ENCODE measurements at places on chromosomes 12 and 14. TPM values are rescaled to one million over a fixed set of nuclear protein-coding genes. Genes with fewer than 3 reads are reported as not detected.
A peak's percentile ranks its signal among the peaks of the same experiment; 100 is the strongest.

DNA sequence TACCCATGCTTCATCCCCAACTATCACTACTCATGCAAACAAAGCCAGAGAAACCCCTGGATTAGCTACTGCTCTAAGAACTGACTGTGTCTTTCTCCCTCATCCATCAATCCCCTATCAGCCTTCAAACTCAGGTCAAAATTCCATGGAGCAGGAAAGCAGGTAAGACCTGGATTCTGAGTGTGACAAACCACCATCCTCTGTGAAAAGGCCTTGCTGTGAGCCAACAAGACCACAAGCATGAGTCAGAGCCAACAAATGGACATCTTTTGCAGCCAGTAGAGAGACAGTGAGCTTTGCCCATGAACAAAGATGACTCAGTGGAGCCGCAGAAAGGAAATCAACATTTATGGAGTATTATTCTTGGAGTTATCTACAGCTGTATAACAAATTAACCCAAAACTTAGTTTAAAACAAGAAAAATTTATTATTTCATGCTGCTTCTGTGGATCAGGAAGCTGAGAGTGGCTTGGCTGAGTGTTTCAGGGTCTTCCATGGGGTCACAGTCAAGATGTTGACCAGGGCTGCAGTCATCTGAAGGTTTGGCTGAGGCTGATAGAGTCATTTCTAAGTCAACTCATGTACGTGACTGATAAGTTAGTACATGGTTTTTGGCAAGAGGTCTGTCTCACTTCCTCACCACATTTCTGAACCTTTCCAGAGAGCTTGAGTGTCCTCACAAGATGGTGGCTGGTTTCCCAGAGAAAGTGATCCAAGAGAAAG is 61.1 kb downstream of the PITPNM2 start:
- no peaks in the 10 kb centered on the region for H3K27me3 ChIP-seq
- no peaks in the 10 kb centered on the region for H3K36me3 ChIP-seq
- peaks cover 12% of the 10 kb centered on the region for H3K4me1 ChIP-seq
- no peak overlapping the region for H3K27ac ChIP-seq

DNA sequence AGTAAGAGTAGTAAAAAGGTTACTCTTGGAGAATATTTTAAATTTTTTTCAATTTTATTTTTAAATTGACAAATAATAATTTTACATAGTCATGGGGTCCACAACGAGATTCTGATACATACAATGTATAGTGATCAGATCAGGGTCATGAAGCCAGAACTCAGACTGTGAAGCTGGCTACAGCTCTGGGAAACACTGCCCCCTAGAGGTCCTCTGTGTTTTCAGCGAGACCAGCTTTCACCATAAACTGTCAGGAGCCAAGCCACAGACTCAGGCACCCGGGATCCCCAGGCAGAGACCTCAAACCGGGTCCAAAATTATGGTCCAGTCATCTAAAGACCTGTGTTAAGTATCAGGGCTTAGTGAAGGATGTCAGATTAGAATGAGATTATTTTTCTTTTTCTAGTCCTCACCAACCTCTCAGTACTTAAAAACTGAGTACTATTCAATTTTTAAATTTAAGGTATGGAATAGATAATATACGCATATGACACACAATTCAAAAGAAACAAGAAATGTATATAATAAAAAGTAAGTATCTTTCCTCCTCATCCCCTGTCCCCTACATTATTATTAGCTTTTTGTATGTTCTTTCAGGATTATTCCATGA is 397.1 kb downstream of the MDGA2 start:
- no peaks in the 10 kb centered on the region for H3K27me3 ChIP-seq
- H3K4me3 ChIP-seq: no peak overlapping the region
- no peaks in the 10 kb centered on the region for H3K4me1 ChIP-seq
- no peaks in the 10 kb centered on the region for H3K36me3 ChIP-seq
- no peak overlapping the region for H3K27ac ChIP-seq

DNA sequence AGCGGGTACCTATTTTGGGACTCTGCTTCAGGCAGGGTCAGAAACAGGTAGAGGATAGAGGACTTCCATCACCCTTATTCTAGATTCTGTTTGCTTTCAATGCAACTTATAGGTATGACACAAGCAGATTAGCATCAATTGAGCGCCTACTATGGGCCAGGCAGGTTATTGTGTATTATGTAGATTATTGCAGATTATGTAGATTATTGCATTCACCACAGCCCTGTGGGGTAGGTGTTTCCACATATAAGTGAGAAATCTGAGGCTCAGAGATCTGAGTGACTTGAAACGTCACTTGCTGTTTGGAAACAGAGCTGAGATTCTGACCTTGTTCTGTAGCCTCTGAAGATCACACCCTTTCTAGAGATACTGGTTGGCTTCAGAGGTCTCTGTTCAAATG is 25.7 kb upstream of the SERPINA4 start:
- peaks cover 4% of the 10 kb centered on the region for H3K4me1 ChIP-seq
- H3K36me3 ChIP-seq: no peaks in the 10 kb centered on the region
- H3K27ac ChIP-seq: no peak overlapping the region
- DNase-seq: no peak
- no peak overlapping the region for H3K4me3 ChIP-seq

GRCh38 chr14:93566065-93566693 is 135.4 kb downstream of the UNC79 start:
- no peaks in the 10 kb centered on the region for H3K36me3 ChIP-seq
- no peaks in the 10 kb centered on the region for H3K27me3 ChIP-seq
- no peaks in the 10 kb centered on the region for H3K4me1 ChIP-seq
- no peak overlapping the region for H3K4me3 ChIP-seq

DNA sequence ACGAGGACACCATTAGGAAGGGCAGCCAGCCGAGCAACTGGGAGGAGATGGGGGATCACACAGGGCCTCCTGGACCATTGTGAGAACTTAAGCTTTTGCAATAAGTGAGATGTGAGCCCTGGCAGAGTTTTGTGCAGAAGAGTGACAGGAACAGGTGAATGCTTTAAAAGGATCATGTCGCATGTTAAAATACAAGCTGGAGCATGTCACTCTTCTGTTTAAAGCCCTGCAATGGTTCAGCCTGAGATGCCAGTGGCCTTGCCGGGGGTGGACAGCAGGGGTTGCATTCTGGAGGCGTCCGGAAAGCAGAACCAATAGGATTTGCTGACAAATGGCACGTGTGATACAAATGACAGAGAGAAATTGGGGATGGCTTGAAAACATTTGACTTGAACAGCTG is 137.5 kb upstream of the RFLNA start:
- DNase-seq: no peak
- no peaks in the 10 kb centered on the region for H3K4me1 ChIP-seq
- H3K36me3 ChIP-seq: no peaks in the 10 kb centered on the region
- H3K27ac ChIP-seq: no peak overlapping the region
- no peaks in the 10 kb centered on the region for H3K27me3 ChIP-seq

DNA sequence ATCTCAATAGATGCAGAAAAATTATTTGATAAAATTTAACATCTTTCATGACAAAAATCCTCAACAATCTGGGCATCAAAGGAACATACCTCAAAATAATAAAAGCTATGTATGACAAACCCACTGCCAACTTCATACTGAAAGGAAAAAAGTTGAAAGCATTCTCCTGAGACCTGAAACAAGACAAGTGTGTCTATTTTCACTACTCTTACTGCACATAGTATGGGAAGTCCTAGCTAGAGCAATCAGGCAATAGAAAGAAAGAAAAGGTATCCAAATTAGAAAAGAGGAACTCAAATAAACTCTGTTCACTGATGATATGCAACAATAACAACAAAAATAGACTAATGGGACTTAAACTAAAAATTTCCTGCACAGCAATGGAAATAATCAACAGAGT is 90.1 kb downstream of the SLCO1B1 start:
- no peak for DNase-seq
- no peaks in the 10 kb centered on the region for H3K36me3 ChIP-seq
- no peaks in the 10 kb centered on the region for H3K27me3 ChIP-seq
- no peaks in the 10 kb centered on the region for H3K4me1 ChIP-seq
- no peak overlapping the region for H3K27ac ChIP-seq
- no peak overlapping the region for H3K4me3 ChIP-seq

DNA sequence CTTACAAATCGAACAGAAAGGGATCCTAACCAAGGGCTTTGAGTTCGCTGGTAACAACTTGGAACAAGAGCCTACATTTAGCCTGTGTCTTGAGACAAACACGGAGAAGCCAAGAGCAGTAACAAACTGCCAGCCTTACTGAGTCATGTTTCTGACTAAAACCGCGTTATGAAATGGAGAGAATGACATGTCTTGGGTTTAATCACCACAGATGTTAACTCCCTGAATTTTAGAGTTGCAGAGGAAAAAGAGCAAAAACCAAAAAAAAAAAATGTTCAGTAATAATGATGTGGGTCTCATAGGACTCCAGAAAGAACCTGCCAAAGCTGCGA is 1.0 kb downstream of the BLTP3B start:
- DNase-seq: no peak
- H3K27me3 ChIP-seq: no peaks in the 10 kb centered on the region
- peak overlapping the region; percentile 96 for H3K4me3 ChIP-seq
- H3K4me1 ChIP-seq: peaks cover 3% of the 10 kb centered on the region
- H3K27ac ChIP-seq: peak overlapping the region; percentile 96

- H3K27me3 ChIP-seq: no peaks in the 10 kb centered on the region
- H3K4me3 ChIP-seq: peak overlapping the region; percentile 14
- no peaks in the 10 kb centered on the region for H3K36me3 ChIP-seq
- peaks cover 38% of the 10 kb centered on the region for H3K4me1 ChIP-seq
- no peak for DNase-seq
These were observed 129.3 kb downstream of the ZFP36L1 start for GRCh38 chr14:68663385-68664076.

- no peak overlapping the region for H3K27ac ChIP-seq
- no peak for DNase-seq
- H3K27me3 ChIP-seq: no peaks in the 10 kb centered on the region
- no peaks in the 10 kb centered on the region for H3K36me3 ChIP-seq
These were observed 148.0 kb upstream of the PDE3A start for GRCh38 chr12:20220339-20220738.

DNA sequence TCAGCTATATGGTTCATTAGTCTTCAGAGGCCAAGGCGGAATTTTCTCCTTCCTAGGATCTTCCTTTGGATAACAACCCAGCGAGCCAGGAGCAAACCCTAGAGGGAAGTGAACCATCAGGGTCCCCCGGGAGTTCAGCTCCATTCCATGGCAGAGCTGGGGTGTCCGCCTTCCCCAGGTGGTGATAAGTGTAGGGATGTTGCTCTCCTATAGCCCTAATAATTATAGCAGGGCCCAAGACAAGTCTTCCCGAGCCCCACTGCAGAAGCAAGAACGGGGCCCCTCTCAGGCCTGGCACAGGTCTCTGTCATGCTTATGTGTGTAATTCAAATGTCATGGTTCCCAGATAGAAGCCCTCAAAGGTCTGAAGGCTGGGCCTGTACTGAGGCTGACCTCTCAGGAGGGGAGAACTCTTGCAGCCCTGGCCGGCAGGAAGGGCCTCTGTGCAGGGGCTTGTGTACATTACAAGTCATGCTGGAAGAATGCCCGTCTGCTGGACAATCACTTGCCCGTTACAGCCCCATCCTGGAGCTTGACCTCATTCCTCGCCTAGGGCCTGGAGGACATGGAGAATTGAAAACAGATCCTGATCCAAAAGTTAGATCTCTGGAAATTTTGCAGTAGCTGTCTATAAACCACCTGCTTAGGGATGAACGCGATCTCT is 17.3 kb downstream of the LRTM2 start:
- H3K4me1 ChIP-seq: no peaks in the 10 kb centered on the region
- H3K27ac ChIP-seq: no peak overlapping the region
- H3K27me3 ChIP-seq: peaks cover 16% of the 10 kb centered on the region
- DNase-seq: no peak
- no peak overlapping the region for H3K4me3 ChIP-seq

GRCh38 chr14:95121911-95122620 is 35.3 kb downstream of the DICER1 start:
- H3K27me3 ChIP-seq: no peaks in the 10 kb centered on the region
- peaks cover 4% of the 10 kb centered on the region for H3K36me3 ChIP-seq
- H3K4me1 ChIP-seq: peaks cover 3% of the 10 kb centered on the region
- H3K4me3 ChIP-seq: no peak overlapping the region
- no peak for DNase-seq

DNA sequence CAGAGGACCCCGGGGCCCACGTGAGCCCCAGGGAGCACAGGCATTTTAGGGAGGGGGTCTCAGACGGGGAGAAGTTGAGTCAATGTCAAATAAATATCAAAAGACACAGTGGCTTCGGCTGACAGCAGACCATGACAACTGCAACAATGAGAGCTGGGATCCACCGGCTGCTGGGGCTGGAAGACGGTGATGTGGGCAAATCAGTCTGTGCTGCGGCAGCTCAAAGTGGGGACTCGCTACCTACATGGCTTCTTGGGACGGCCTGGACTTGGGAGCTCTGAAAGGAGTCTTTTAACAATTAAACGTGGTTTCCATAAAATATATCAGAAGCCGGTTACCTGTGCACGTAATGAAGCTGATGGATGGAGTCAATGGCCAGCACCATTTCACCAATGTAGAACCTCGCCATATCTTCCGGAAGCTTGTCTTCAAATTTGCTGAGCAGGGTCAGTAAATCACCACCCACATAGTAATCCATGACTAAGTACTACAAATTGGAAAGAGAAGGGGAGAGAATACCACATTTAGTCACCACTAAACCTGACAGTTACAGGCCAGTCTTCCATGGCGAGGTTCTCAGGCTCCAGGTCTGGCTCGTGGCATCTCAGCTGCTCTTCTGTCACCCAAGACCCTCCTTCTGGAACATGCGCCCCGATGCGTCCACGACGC is 58.0 kb downstream of the CDC42BPB start:
- no peaks in the 10 kb centered on the region for H3K4me1 ChIP-seq
- no peak for DNase-seq
- no peaks in the 10 kb centered on the region for H3K27me3 ChIP-seq
- no peak overlapping the region for H3K4me3 ChIP-seq

DNA sequence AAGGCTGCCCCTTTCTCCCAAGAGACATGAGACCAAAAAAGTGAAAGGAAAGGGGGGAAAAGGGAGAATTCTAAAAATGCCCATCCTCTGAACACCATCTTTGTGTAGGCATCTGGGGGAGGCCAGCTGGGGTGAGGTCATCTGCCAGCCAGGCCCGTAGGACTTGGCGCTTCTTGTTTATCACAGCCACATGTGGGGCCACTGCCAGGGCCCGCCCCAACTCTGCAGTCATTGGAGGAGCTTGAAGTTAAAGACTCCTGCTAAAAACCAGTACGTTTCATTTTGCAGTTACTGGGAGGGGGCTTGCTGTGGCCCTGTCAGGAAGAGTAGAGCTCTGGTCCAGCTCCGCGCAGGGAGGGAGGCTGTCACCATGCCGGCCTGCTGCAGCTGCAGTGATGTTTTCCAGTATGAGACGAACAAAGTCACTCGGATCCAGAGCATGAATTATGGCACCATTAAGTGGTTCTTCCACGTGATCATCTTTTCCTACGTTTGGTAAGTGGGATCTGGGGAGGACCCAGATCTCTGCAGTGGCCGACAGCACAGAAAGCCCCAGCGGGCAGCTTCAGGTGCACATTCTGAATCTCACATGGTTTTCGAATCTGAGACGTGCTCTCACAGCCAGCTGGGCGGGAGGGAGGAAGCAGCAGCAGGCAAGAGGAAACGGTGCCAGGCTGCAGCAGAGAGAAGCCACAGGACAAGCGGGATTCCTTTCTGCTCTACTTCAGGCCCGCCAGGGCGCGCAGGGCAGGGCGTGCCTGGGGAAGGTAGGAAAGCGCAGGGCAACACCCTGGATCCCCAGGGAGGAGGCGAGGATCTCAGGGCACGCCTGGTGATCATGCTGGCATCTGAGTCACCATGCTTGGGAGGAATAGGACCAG is at the start of gene P2RX7:
TSS of gene P2RX7 (plus strand) at position 276 of the 881 bp plus-strand sequence. CDS start at position 371, 95 bp downstream.
- H3K27ac ChIP-seq: peak within 1 kb of the TSS; percentile 34
- H3K4me3 ChIP-seq: peak within 1 kb of the TSS; percentile 51
- no peaks in the 10 kb centered on the region for H3K36me3 ChIP-seq
- no peaks in the 10 kb centered on the region for H3K27me3 ChIP-seq
- peaks cover 35% of the 10 kb centered on the region for H3K4me1 ChIP-seq

The LMNTD1 gene
- total RNA-seq: not detected

The ACRBP gene
- not detected for total RNA-seq
